Activated naive CD4-positive, alpha-beta T cell treated with anti-CD3 and anti-CD28 coated beads for 36 hours (primary cell): ENCODE measurements at places on chromosomes 12 and 14. TPM values are rescaled to one million over a fixed set of nuclear protein-coding genes. Genes with fewer than 3 reads are reported as not detected.

TUBA1B gene
- 2,826 TPM for total RNA-seq

DNA sequence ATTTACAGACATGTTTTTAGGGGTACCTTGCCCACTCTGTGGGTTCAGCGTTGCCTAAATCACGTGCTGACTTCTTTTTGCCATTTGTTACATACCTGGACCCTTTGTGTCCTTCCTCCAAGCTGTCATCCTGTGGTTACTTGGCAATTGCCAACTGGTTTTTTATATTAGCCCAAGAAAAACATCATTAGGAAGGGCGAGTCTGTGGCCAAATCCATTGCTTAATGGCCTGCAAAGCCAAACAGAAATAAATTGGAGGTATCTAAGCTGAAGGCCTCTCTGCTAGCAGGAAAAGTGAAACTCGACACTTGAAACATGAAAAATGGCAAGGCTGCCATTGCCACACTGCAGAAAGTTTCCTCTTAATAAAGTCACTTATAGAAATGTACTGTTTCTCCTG, 190.4 kb downstream of the NUAK1 start:
- no peaks in the 10 kb centered on the region for H3K36me3 ChIP-seq
- no peak overlapping the region for H3K27ac ChIP-seq
- H3K27me3 ChIP-seq: peaks cover 10% of the 10 kb centered on the region
- H3K4me3 ChIP-seq: no peak overlapping the region

GRCh38 chr12:45304514-45305178, 88.8 kb downstream of the ANO6 start:
- H3K27ac ChIP-seq: no peak overlapping the region
- H3K27me3 ChIP-seq: no peaks in the 10 kb centered on the region
- no peaks in the 10 kb centered on the region for H3K4me1 ChIP-seq

FAR2 gene
- total RNA-seq: 2.2 TPM

DNA sequence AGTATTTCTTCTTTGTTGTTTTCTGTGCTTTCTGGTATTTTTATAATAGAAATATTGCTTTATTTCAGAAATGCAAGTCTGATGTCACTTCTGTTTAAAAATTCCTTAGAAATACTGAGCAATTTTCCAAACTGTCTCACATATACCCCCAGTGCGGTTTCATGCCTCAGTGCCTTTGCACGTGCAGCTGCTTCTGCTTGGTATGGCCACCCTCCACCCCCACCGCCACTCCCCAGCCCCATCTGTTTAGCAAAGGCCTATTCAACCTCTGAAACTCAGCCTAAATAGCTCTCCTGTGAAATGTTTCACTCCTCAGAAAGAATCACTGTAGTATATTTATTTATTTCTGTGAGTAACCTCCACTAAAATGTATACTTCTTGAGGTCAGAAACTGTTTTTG, 52.3 kb downstream of the PPM1H start:
- peaks cover 8% of the 10 kb centered on the region for H3K27me3 ChIP-seq
- H3K4me1 ChIP-seq: no peaks in the 10 kb centered on the region
- H3K27ac ChIP-seq: no peak overlapping the region
- no peaks in the 10 kb centered on the region for H3K36me3 ChIP-seq
- no peak overlapping the region for H3K4me3 ChIP-seq
- no peak for DNase-seq

DNA sequence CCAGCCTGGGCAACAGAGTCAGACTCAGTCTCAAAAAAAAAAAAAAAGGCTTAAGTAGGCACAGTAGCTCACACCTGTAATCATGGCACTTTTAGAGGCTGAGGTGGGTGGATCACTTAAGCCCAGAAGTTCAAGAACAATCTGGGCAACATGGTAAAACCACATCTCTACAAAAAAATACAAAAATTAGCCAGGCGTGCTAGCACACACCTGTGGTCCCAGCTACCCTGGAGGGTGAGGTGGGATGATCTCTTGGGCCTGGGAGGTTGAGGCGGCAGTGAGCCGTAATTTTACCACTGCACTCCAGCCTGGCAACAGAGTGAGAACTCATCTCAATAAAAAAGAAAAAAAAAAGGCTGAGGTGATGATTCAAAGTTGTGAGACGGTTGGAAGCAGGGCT, 9.1 kb upstream of the RESF1 start:
- no peaks in the 10 kb centered on the region for H3K27me3 ChIP-seq
- peaks cover 31% of the 10 kb centered on the region for H3K4me1 ChIP-seq
- no peak overlapping the region for H3K4me3 ChIP-seq
- DNase-seq: no peak
- H3K36me3 ChIP-seq: peaks cover 23% of the 10 kb centered on the region

GRCh38 chr12:46965880-46966279, 113.5 kb upstream of the PCED1B start:
- H3K4me3 ChIP-seq: no peak overlapping the region
- no peaks in the 10 kb centered on the region for H3K27me3 ChIP-seq
- H3K36me3 ChIP-seq: no peaks in the 10 kb centered on the region
- DNase-seq: no peak

DNA sequence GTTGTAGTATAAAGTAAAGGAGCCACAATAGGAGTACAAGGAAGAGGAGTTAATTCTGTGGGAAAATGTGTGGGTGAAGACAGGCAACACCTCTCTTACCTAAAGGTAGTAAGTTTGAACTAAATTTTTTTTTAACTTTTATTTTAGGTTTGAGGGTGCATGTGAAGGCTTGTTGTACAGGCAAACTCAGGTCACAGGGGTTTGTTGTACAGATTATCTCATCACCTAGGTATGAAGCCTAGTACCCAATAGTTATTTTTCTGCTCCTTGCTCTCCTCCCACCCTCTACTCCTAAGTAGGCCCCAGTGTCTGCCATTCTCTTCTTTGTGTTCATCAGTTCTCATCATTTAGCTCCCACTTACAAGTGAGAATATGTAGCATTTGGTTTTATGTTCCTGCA, 70.5 kb downstream of the DNAI7 start:
- no peak overlapping the region for H3K27ac ChIP-seq
- H3K4me1 ChIP-seq: peaks cover 6% of the 10 kb centered on the region
- H3K27me3 ChIP-seq: peaks cover 3% of the 10 kb centered on the region
- H3K36me3 ChIP-seq: no peaks in the 10 kb centered on the region
- no peak overlapping the region for H3K4me3 ChIP-seq

DNA sequence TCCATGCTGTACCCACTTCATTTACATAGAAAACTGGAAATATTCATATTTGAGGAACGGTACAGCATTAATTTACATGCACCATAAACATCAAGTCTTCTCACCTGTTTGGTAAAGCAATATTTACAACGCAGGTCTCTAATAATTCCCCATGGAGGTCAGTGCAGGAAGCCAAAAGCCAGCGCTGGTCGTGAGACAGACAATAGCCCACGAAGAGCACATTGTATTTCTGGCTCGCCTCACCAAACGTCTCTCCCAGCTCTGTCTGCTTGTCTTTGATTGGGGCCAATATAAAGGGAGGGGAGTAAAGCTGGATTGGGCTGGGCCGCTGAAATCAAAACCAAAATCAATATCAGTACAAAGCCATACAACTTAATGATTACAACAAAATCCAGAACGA, 302.1 kb downstream of the MED13L start:
- no peaks in the 10 kb centered on the region for H3K27me3 ChIP-seq
- no peaks in the 10 kb centered on the region for H3K4me1 ChIP-seq
- no peak overlapping the region for H3K27ac ChIP-seq
- no peak overlapping the region for H3K4me3 ChIP-seq

DNA sequence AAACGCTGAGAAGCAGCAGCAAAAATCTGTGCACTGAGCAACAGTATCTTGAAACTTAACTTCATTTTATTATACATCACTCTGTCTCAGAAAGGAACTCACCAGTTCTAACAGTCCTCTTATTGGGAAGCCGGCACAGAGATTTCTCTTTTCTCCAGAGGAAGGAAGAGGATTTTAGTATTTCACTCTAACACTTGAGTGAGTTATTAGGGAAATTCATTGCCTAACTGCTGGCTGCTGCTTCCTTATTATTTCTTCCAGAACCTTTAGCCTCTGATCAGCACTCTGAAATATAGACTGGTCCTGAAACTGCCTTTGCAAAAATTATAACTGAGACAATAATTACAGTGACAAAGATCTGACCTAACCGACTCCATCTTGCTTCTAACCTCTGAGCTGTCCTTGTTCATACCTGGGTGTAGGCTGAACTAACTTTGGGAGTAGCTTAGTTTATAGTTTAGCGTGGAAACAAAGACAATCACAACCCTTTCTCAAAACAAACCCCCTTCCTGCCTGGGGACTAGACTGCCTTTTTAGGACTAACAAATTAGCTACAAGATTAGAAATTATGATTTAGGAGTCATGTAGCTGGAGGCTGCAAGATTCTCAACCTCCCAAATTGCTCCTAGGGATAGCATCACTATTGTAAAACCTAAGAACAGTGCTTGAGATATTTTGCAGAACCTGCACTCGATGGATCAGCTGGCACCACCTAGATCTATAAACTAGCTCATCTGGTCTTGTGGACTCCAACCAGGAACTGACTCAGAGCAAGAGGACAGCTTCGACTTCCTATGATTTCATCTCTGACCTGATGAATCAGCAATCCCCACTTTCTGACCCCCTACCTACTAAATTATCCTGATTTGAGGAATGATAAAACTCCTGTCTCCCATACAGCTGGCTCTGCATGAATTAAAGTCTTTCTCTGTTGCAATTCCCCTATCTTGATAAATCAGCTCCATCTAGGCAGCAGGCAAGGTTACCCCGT, 117.5 kb downstream of the DYRK2 start:
- H3K4me1 ChIP-seq: no peaks in the 10 kb centered on the region
- H3K4me3 ChIP-seq: no peak overlapping the region
- no peak overlapping the region for H3K27ac ChIP-seq
- H3K27me3 ChIP-seq: no peaks in the 10 kb centered on the region

GRCh38 chr14:91477388-91477787, 32.7 kb downstream of the PPP4R3A start:
- DNase-seq: no peak
- H3K36me3 ChIP-seq: peaks cover 64% of the 10 kb centered on the region
- peaks cover 23% of the 10 kb centered on the region for H3K4me1 ChIP-seq

GRCh38 chr12:68501226-68501625, 109.5 kb upstream of the RAP1B start:
- no peak overlapping the region for H3K27ac ChIP-seq
- no peak for DNase-seq
- peaks cover 27% of the 10 kb centered on the region for H3K4me1 ChIP-seq
- no peaks in the 10 kb centered on the region for H3K36me3 ChIP-seq
- H3K27me3 ChIP-seq: no peaks in the 10 kb centered on the region

AMIGO2 gene
- 19.2 TPM for total RNA-seq

- no peak for DNase-seq
- H3K36me3 ChIP-seq: no peaks in the 10 kb centered on the region
- no peak overlapping the region for H3K4me3 ChIP-seq
- H3K27ac ChIP-seq: no peak overlapping the region
Measured at GRCh38 chr12:6163416-6164060, 36.7 kb upstream of the CD9 start.

TTLL5 gene
- total RNA-seq: 25.1 TPM

DNA sequence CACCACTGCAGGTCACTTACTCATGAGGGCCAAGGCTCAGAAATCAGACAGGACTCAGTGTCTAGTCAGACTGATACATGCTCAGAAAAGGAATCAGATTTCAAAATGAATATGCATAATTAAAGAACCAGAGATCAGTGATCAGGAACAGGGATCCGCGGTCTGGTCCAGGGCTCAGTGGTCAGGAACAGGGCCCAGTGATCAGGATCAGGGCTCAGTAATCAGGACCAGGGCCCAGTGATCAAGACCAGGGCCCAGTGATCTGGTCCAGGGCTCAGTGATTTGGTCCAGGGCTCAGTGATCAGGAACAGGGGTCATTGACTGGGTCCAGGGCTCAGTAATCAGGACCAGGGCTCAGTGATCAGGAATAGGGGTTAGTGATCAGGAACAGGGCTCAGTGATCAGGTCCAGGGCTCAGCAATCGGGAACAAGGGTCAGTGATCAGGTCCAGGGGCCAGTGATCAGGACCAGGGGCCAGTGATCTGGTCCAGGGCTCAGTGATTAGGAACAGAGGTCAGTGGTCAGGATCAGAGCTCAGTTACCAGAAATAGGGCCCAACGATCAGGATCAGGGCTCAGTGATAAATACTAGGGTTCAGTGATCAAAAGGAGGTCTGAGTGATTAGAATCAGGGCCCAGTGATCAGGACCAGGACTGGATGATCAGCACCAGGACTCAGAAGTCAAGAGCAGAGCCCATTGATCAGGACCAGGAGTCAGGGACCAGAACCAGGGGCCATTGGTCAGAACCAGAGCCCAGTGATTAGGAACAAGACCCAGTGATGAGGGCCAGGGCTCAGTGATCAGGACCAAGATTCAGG, 175.3 kb downstream of the TMEM121 start:
- no peak for DNase-seq
- no peaks in the 10 kb centered on the region for H3K27me3 ChIP-seq
- H3K4me1 ChIP-seq: no peaks in the 10 kb centered on the region
- H3K4me3 ChIP-seq: no peak overlapping the region

DNA sequence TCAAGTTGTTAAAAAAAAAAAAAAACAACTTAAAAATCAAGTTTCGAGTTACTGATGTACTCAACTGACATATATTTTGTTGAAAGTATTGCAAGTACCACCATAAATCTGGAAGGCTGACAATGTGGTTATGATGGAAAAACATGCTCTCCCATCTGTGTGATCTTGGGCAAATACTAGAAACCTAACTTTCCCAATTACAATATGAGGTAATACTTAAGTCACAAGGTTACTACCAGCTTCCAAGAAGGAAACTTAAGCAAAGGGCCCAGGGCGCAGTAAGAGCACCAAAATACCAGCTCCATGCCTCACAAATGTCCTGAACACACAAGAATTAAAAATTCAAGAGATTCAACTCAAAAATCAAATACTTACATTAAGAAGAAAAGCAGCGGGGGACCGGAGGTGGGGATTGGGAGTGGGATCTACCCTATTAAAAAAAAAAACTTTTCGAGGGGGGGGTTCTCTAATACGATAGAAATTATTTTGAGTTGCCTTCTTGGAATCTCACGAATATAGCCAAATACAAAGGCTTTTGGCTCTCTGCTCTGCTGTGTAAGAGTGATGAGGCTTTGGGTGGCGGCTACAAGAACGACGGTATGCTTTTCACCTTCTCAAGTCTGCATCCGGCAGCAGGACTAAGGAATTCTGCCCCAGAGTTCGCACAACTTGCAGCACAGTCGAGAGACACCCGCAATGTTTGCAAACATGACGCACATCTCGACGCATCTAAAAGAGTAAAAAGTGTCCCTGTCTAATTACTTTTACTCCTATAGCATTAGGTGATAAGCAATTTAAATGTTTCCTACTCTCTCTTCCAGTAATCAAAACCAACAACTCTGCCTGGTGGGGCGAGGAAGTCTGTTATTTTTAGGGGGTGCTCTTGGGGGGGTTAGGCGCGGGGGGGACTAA, 1.1 kb downstream of the SAV1 start:
- H3K27me3 ChIP-seq: no peaks in the 10 kb centered on the region
- peak; percentile 61 for DNase-seq
- H3K27ac ChIP-seq: peak overlapping the region; percentile 56
- H3K4me3 ChIP-seq: no peak overlapping the region
- H3K4me1 ChIP-seq: peaks cover 14% of the 10 kb centered on the region
- peaks cover 8% of the 10 kb centered on the region for H3K36me3 ChIP-seq

GRCh38 chr12:77992760-77993159, 162.1 kb downstream of the NAV3 start:
- H3K4me1 ChIP-seq: no peaks in the 10 kb centered on the region
- H3K27me3 ChIP-seq: no peaks in the 10 kb centered on the region
- H3K4me3 ChIP-seq: no peak overlapping the region

ART4 gene
- not detected for total RNA-seq
